NCI-H1436 treated with DMSO at 0.1 percent for 48 hours (cell line): ENCODE measurements at places on chromosomes 3 and 15.

DNA sequence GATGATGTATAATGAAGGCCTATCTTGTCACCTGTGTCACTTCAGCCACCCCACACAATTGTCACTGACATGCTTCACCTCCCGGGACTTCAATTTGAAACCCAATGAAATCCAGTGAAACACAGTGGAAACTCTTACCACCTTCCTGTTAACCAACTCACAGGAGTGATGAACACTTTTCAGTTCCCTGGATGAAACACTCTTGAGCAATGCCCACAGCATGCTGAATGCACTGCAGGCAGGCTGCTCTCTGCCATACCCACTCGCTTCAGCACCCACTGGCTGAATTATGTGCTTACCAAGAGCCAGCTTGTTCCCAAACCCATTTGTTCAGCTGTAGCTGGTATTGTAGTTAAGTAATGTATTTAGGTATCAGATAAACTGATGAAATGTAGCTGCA, 47.0 kb downstream of the MAP2K1 start:
- no peak for DNase-seq

DNA sequence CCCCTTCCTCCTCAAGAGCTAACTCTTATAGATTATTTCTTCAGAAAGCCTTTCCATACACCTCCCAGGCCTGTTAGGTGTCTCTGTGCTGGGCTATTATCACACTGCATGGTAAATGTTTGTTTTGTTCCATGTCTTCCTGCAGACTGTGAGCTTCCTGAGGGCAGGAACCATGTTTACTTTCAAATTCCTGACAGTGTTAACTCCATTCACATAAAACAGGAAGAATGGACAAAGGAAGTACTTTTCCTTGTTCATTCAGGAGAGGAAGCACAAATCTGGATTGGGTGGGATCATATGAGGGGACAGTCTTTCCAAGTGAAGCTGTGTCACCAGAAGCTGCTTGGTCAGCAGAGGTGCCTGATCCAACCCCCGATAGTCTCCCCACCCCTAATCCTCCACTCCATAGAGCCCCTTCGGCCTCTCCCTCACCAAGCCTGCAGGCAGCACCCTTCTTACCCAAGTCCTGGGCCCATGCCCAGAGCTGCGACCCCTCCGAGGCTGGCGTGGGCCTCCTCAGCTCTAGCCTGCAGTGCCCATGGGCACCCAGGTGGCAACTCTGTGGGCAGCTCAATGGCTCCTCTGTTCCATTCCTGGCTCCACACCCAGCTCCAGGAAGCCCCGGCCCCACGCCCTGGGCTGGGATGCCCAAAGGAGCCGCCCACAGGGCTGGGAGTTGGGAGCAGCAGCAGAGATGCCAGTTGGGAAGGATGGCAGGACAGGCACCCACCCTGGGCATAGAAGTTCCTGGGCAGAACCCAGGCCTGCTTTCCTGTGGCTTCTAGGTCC, 6.9 kb downstream of the SHF start:
- no peak for DNase-seq

DNA sequence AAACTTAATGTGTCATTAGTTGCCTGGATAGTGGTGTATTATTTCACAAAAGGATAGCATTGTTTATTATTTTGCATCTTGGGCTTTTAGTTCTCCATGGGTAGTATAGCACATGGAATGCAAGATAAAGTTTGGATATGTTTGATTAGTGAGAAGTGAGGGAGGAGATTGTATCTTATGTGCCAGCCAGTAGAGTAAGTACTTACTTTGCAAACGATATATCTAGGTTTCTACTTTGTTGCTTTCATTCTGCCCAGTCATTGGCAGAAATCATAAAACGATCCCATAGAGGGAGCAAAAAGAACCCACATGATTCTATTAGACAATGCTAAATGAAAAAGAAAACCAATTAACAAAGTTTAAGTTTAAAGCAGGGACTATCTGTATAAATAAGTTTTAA, 105.3 kb downstream of the RARB start:
- no peak for DNase-seq

- DNase-seq, result no peak
Observed at GRCh38 chr15:39443659-39444219, 137.1 kb upstream of the THBS1 start.
